Breast epithelium (tissue), 4 donors: ENCODE measurements at places on chromosomes 1 and 21. TPM values are rescaled to one million over a fixed set of nuclear protein-coding genes. Genes with fewer than 3 reads are reported as not detected.

- DNase-seq, result no peak
Measured at GRCh38 chr1:113147826-113148225, 74.8 kb downstream of the LRIG2 start.

DNA sequence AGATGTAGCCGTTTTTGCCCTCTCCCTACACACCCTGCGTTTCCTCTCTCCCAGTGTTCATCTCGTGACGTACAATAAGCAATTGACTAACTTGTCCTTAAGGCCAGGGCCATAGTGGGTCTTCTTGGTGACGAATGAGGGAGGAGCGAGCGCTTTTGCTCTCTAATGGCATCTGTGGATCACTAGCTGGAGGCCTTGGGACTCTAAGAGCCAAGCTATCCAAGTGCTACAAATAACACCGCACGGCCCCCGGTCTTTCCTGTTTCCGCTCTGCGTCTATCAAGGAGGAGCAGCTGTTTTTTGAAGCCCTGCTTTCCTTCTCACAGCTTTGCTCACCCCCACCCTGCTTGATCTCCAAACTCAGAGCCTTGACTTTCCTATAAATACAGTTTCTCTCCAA, 25.2 kb downstream of the EVA1C start:
- DNase-seq, result no peak

DNA sequence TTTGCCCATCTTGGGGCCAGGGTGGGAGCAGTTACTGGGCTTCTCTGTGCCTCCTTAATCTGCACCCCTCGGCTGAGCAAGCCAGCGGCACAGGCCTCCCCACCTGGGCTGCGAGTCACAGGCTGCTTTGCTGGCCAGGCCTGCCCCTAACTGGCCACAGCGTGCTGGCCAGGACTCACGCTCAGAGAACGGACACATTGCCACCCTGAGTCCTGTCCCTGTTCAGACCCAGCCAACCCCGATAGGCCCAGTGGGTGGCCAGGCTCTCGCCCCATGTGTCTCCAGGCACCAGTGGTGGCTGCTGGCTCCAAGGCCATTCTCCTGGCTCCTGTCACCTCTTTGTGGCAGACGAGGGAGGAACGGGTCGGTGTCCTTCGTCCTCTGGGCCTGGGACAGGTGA, 61.3 kb downstream of the MORN1 start:
- DNase-seq, result no peak

OR2M5 gene
- total RNA-seq, result not detected

DNA sequence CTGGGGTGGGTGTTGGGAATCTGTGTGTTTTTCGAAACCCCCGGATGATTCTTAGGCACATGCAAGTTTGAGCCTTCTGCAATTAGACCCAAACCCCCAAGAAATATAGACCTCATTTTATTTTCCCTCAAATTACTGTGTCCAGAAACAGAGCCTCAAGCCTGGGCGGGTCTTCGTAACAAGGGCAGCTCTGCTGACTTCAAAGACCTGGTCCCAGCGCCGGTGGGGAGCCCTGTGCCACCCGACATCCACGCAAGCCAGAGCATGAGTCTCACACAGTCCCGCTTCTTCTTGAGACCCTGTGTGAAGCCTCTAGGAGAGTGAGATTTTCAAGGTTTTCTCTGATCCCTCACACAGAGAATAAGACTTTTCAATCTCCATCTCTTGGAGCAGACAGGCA, 397.3 kb downstream of the RPS6KC1 start:
- no peak for DNase-seq

GRCh38 chr1:172874950-172875349, 175.8 kb downstream of the TNFSF18 start:
- no peak for DNase-seq

DNA sequence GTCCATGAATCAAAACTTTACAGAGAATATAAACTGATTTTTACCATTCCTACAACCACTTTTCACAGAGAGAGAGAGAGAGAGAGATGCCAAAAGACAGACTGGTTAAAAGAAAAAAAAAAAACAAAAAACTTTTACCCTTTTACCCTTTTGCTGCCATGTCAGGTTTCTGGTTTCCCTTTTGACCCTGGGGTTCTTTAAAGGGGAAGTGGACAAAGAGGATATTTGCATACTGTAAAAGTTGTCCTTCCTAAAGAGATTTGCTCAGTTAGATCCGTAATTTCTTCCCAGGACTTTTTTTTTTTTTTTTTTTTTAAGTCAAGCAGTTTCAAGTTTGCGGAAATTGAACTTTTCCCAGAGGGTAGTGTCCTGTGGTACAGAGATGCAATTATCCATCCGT, 287.8 kb upstream of the RGS18 start:
- DNase-seq, result no peak

GRCh38 chr1:239677362-239677761, 291.0 kb downstream of the CHRM3 start:
- DNase-seq, result no peak

KDF1 gene
- 10.8 TPM for total RNA-seq

DNA sequence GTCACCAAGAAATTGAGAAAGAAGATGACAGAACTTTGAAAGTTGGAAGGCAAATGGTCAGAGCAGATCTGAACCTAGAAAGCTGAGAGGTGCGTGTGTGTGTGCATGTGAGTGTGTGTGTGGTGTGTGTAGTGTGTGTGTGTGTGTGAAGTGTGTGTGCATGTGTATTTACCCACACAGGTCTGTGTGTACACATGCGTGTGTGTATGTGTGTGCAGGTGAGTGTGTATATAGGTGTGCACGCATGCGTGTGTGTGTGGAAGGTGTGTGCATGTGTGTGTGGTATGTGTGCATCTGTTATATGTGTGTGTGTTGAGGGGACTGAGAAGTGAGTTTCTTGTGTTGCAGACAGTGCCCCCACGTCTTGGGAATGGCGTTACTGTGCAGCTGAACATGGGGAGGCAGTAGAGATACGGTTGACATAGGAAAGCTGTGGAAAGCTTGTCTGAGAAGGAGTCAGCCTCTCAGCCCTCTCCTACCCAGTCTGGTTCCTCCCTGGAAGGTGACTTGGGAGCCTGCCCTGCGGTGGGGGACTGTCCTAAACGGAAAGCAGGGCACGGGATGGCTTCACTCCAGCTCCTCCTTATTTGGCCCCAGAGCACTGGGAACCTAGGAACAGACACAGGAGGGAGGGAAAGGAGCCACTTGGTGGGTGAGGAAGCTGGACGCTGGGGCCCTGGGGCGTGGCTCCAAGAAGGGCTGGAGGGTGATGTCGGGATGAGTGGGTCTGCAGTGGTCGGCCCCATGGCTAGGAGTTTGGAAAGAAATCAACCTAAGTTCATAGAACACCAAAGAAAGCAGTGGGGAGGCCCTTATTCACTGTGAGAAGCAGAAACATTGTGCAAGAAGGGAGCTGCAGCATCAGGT, 97.2 kb downstream of the PCBP3 start:
- no peak for DNase-seq

GRCh38 chr1:200675588-200675852, 5.8 kb upstream of the DDX59 start:
- DNase-seq, result no peak

- DNase-seq, result no peak
Measured at GRCh38 chr1:100265562-100265930, 470 bp upstream of the RTCA start.

- no peak for DNase-seq
Measured at GRCh38 chr1:64090436-64090835, 113.0 kb upstream of the UBE2U start.

GRCh38 chr1:12600880-12601633, 17.0 kb downstream of the DHRS3 start:
- DNase-seq, result no peak

SLAMF7 gene
- 5.7 TPM for total RNA-seq

HYI gene
- 66.6 TPM for total RNA-seq

DNA sequence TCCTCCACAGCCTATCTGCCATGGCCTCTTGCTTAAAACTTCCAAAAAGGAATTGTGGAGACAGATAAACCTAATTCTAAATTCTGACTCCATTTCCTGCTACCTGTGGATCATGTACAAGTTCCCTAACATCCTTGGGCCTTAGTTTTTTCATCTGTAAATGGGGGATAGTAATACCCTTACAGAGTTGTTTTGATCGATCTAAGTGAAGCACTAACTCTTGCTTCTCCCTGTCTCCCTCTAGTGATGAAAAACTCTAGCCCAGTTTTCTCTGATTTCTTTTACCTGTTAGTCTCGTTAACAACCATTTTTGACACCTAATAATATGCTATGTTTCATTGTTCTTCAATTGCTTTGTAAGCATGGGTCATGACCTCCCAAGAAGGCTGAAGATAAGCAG, 65.9 kb downstream of the TM2D1 start:
- no peak for DNase-seq

GRCh38 chr1:76122271-76122670, 47.7 kb downstream of the ST6GALNAC3 start:
- no peak for DNase-seq

DNA sequence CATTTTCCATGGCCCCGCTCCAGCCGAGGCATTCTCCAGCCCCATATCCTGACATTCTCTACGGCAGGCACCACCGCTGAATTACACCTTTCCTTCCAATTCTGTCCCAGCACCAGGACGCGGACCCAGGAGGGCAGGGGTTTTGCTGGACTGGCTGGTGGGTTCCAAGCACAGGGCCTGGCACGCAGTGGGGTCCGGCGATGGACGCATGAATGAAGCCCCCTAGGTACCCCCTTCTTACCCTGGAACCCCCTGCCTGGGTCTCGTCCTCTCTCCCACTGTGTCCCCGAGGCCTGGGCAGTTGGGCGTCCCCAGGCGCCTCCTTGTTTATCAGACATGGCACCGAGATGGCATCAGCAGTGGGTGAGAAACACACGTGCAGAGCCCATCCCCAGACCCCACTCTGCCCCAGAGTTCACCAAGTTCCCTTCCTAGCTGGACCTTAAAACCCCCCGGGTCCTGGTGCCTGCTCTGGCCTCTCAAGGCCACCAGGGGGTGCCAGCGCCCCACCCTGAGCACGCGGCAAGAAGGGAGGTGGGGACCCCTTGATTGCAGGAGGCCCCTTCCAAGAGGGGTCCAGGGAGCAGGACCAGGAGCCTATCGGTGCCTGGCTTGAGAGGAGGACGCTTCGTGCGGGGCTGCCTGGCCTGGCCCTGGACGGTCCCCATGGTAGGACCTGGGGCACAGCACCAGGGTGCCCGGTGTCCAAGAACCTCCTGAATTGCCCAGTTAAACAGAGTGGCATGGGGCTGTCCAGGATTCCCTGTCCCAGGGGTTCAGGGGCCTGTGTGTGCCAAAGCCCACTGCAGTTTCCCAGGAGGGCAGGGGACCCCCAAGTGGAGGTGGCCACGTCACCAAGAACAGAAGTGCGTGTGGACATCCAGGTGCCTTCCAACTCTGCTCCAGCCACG, 46.1 kb downstream of the MEGF6 start:
- DNase-seq, result no peak

NUAK2 gene
- total RNA-seq, result 2.2 TPM

FAM177B gene
- total RNA-seq, result 2.3 TPM

DNA sequence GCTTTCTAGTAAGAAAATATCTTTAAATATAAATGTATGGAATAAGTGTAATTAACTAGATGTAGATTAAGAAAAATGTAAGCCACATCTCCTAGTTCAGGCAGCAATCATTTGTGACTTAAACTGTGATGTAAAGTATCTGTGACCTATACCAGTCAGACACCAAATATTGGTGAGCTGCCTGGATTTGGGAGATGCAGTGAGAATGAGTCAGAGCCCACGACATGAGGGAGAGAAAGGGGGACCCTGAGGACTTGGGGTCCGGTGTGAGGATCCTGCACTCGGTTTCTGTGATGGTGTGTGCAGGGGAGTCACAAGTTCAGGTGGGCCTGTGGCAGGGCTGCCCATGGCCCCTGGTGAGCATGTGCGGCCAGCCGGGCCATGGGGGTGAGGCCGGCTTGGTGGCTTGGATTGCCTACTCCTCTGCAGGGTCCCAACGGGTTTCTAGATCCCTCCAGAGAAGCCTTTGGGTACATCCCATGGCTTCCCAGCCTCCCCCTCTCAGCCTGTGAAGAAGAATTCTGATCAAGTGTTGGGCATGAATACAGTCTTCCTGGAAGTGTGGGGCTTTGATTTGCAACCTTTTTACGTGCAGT, 19.0 kb upstream of the ABCG1 start:
- DNase-seq, result no peak

PCBP3 gene
- total RNA-seq, result 3.4 TPM

- no peak for DNase-seq
Measured at GRCh38 chr1:52738893-52739292, 12.6 kb downstream of the ZYG11B start.

- no peak for DNase-seq
Measured at GRCh38 chr1:186566140-186566855, 105.4 kb upstream of the PDC start.

CD164L2 gene
- total RNA-seq, result 5.3 TPM

DNA sequence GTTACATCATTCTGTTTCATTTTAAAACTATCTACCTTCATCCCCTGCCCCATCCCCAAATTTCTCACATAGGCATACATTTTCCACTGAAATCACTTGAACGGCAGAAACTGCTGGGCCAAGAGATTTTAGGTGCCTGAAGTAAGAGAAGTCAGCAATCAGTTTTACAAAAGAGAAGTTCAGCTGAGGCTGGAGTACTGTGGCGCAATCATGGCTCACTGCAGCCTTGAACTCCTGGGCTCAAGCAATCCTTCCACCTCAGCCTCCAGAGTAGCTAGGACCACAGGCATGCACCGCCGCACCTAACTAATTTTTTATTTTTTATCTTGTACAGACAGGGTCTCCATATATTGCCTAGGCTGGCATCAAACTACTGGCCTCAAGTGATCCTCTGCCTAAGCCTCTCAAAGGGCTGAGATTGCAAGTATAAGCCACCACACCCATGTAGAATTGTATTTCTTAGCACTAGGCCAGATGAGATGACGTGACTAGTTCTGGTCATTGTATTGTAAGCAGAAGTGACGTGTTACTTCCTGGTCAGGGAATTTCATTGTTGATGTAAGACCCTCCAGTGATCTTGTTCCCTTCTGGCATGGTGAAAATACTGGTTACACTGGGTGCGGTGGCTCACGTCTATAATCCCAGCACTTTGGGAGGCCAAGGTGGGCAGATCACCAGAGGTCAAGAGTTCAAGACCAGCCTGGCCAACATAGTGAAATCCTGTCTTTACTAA, 7.1 kb downstream of the BECN2 start:
- DNase-seq, result no peak

GRCh38 chr1:162191396-162192305, 122.2 kb downstream of the NOS1AP start:
- DNase-seq, result no peak

VHLL gene
- not detected for total RNA-seq

FOXJ3 gene
- total RNA-seq, result 57.7 TPM

DNA sequence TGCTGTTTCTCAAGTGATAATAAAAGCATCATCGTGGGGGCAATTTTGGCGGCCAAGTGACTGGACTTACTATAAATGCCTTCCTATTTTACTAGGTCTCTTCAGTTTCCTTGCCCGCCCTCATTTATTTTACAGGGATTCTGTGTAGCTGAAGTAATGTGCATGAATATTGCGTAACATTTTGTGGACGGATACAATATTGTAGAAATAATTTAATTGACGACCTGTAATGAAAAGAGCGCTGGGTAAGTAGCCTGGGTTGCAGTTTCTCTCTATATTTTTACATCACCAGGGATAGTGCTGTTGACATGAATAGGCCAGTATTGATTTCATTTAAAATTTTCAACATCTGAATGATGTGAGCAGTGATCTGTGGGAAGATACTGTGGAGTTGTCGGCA, 28.1 kb upstream of the LMO4 start:
- no peak for DNase-seq

C8B gene
- not detected for total RNA-seq

RBBP5 gene
- total RNA-seq, result 25.5 TPM
